ENCODE measurements at places on chromosomes 2 and 18. TPM values are rescaled to one million over a fixed set of nuclear protein-coding genes. Genes with fewer than 3 reads are reported as not detected.

DNA sequence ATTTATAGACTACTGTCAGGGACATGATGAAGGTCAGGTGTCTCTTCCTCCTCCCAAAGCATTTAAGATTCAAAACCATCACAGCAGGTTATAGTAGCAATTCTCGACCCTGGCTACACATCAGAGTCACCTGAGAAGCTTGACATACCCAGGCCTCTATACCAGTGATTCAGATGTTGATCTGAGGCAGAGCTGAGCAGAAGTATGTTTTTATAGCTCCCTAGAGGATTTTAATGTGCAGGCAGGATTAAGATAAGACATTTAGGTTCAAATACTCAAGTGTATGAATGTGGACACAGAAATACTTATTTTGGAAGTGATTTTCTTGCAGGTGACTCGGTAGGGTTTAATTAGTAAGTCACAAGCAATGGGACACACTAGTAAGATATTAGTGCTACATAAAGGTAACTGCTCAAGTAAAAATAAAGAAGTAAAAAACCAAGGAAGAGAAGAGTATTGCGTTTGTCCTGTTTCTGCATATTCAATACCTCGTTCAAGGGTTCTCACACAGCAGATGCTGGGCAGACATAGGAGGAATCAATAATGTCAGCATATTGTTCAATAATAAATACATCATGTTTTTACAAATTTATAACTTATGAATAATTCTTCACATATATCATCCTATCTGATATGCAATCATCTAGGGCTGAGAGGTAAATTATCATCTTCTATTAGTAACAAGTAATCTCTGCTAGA, 7.0 kb downstream of the GCFC2 start:
- DNase-seq = no peak
- H3K36me3 ChIP-seq = peaks cover 39% of the 10 kb centered on the region
- H3K27me3 ChIP-seq = no peaks in the 10 kb centered on the region
- no peaks in the 10 kb centered on the region for H3K4me1 ChIP-seq
- no peak overlapping the region for H3K27ac ChIP-seq
- no peak overlapping the region for H3K4me3 ChIP-seq

- H3K27ac ChIP-seq = no peak overlapping the region
- no peak for DNase-seq
- H3K4me3 ChIP-seq = no peak overlapping the region
- H3K36me3 ChIP-seq = no peaks in the 10 kb centered on the region
Measured at GRCh38 chr2:50525423-50525822, 506.5 kb downstream of the NRXN1 start.

GRCh38 chr2:71612581-71613402, 159.4 kb downstream of the DYSF start:
- H3K27ac ChIP-seq = no peak overlapping the region
- peak; percentile 9 for DNase-seq
- no peak overlapping the region for H3K4me3 ChIP-seq
- H3K4me1 ChIP-seq = no peaks in the 10 kb centered on the region

The CROCC2 gene
- total RNA-seq = 17.4 TPM

Measured in lung (tissue), 17 donors.